Adipocyte (in vitro differentiated cells): ENCODE measurements at places on chromosomes 6 and 20.
A peak's percentile ranks its signal among the peaks of the same experiment; 100 is the strongest.

GRCh38 chr20:32980990-32981389, 23.2 kb downstream of the SUN5 start:
- no peak for DNase-seq

DNA sequence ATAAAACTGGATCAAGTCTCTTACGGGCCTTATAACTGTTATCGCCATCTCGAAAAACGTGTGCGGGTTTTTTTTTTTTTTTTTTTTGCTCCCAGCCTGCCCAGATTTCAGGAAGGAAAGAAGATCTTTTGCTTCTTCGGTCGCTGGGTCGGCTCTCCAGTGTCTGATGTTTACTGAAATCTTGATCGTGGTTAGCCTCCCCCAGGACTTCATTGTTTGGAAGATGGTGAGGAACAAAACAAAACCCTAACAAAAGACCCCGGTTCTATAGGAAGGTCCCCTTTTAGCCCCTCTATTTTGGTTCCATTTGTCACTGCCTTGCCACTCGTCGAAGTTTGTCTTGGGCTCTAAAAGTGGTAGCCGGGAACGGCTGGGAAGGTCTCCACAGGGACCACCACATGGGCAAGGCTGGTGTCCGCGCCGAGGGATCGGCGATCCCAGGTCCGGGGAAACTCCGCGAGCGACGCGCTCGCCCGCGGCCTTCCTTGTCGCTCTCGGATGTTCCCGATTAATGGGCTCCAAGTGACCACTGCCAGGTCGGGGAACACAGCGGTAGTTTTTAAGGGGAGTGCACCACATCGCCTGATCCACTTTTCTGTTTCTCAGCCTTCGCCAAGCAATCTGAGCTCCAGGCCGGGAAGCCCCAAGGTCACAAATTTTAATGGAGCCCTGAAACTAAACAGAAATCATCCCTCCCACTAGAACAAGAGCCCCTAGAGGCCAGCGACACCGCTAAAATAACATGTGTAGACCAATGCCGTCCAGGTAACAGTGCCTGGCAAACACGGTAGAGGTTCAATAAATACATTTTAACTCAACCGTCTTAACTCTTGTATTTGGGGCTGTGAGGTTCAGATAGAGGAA, 27.0 kb downstream of the TRIM27 start:
- peak; percentile 80 for DNase-seq

DNA sequence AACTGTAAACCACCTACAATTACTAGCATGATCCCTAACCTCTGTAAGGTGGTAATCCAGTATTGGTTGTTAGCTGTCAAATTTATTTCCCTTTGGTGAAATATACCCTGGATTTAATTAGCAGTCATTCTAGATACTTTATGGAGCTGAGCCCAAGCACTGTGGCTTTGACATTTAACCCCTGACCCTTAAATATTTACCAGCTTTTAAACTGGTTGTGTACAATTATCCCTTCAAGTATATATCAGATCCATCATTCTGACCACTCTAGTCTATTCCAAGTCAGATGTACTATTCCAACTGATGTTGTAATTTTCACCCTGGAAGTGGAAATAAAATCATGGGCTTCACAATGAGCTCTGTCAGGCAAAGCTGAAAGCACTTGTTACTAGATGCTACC, 229.6 kb downstream of the FOXC1 start:
- no peak for DNase-seq

- DNase-seq, result no peak
These were observed 535 bp downstream of the NKAIN2 start for GRCh38 chr6:123804014-123804786.

GRCh38 chr6:105882121-105882803, 203.9 kb upstream of the PRDM1 start:
- DNase-seq, result peak; percentile 66

GRCh38 chr6:20846602-20847028, 312.4 kb downstream of the CDKAL1 start:
- no peak for DNase-seq

- no peak for DNase-seq
These were observed 38.4 kb upstream of the SOX4 start for GRCh38 chr6:21555197-21555596.

GRCh38 chr6:20907486-20908071, 373.3 kb downstream of the CDKAL1 start:
- no peak for DNase-seq

- DNase-seq, result no peak
These were observed 16.8 kb downstream of the TNFRSF21 start for GRCh38 chr6:47292944-47293343.

DNA sequence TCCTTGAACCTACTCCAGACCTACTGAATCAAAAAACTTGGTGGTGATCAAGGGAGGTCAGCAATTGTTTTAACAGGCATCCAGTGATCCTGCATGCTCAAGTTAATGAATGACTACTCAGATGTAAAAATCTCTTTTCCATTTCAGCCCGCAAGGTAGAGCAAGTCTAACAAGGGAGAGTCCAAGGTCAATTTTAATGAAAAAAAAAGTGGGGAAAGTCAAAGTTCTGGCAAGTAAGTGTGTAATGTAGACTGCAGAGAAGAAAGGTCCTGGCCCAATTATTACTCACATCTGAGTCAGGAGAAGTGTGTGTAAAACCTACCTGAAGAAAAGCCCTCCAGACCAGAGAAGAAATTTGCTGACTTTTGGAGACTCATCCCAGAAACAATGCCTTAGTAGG, 193.5 kb downstream of the UBE3D start:
- no peak for DNase-seq

GRCh38 chr6:154441995-154442310, 68.5 kb downstream of the CNKSR3 start:
- DNase-seq, result no peak
